ENCODE measurements at places on chromosomes 13 and 19.

- DNase-seq: peak; percentile 44
These were observed 2.9 kb upstream of the ZNF304 start for GRCh38 chr19:57348136-57348535.

DNA sequence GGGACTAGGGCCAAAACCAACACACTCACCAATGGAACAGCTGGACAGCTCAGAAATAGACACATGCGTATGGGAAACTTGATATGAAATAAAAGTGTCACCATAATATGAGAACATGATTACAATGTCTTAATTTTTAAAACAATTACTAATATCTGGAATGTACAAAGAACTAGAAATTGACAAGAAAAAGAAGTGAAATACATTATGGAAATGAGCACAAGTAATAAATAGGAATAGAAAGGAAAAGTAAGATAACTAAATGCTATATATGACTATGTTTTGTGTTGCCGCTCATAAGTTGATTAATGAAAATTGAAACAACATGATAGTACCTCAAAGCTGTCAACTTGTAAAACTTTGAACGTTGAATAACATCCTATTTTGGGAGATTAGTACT, 801.1 kb downstream of the SLITRK5 start:
- DNase-seq: no peak

- DNase-seq: no peak
These were observed 174.4 kb downstream of the NUFIP1 start for GRCh38 chr13:44814836-44815235.

GRCh38 chr19:49875857-49876421, 1.2 kb downstream of the AKT1S1 start:
- DNase-seq: peak; percentile 35

GRCh38 chr13:106491928-106492587, 43.4 kb downstream of the EFNB2 start:
- no peak for DNase-seq

GRCh38 chr13:35804901-35805300, 326.3 kb downstream of the DCLK1 start:
- no peak for DNase-seq

- no peak for DNase-seq
These were observed 164.7 kb downstream of the MTUS2 start for GRCh38 chr13:28984825-28985224.

DNA sequence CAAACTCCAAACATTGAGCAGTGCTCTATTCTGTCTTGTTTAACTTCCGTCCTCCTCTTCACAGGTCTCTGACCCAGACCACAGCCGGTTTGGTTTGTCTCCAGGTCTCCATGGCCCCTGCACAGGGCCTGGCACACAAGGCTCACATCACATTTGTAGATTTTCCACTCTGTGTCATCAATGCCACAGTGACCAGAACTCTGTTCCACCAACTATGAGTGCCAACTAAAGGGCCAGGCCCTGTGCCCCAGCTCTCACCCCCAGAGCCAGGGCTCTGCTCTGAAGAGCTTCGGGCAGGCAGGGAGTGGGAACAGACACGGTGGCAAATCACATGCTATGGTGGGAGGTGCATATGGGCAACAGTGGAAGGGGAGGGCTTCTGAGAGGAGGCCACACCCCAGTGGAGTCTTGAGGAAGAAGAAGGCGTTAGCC, 16.0 kb downstream of the SMG9 start:
- no peak for DNase-seq

DNA sequence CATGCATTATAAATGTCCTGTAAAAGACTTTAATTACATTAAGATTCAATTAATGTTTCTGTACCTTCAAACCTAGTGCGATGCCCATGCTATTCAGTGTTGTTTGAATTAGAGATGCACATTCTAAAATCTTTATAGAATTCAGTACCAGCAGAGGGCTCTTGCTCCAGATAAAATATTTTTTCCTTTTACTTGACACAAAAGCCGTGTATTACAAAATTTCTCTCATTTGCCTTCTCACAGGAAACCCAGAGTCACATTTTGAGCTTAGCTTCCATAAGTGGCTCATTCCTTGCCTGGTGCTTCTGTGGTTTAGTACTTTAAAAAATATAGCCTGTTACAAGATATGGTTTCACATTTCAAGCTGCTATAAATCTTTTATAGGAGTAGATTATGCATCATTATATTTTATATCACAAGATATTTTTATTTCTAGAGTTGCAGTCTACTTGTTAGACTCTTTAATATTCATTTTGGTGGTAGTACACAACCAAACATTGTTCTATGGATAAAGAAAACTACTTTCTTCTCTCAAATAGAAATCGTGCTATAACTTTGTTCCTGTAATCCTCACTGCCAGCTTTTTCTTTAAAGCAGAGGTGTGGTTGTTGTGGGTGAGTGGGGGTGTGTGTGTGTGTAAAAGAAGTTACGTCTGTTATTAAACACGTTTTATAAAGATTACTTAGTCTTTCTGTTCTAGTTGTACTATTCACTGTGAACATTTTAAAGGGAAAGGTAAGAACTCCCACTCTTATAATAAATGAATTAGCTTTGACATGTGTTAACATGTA, 101.4 kb downstream of the RNF17 start:
- no peak for DNase-seq

DNA sequence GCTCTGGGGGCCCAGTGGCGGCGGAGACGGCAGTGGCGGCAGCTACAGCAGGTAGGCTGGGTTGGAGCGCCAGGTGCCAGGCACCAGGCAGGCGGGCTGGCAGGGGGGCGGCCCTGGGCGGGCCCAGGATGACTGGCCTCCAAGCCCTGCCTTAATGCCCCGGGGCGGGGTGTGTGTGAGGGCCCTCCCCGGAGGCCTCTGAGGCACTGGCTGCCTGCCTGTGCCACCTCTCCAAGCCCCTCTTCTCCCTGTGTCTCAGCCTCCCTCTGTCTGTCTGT, at the start of gene KLK11:
Gene KLK11, minus strand, starts transcription at position 63 of the 278 bp plus-strand sequence. CDS start 985 bp downstream, outside the sequence.
- no peak for DNase-seq

GRCh38 chr19:58117841-58118575, 20.0 kb upstream of the ZSCAN18 start:
- DNase-seq: no peak

DNA sequence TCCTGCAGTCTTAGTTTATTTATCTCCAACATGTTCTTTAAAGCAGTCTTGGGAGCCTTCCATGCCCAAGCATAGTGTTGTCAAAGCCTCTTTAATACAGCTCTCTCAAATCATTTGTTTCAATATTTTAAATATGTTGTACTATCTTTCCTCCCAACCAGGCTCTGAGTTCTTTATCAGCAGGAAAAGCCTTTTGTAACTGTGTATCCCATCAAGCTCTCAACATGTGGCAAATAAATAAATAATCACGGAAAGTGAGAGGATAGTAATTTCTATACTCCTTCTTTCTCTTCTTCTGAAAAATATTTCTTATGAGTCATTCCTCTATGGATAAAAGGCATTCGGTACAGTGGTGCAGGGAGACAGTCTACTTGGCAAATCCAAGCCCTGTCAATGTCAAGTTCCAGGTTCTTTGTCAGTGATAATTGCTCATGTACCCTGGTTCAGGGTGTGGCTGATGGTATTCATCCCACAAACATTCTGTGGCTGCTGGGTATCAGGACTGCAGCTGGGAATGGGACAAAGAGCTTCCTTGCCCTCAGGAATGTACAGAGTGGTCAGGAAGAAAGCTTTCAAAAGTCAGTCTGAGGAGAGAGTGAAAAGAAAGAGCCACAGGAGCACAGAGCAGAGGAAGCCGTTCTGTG, 384.3 kb downstream of the EFNB2 start:
- DNase-seq: peak; percentile 91

DNA sequence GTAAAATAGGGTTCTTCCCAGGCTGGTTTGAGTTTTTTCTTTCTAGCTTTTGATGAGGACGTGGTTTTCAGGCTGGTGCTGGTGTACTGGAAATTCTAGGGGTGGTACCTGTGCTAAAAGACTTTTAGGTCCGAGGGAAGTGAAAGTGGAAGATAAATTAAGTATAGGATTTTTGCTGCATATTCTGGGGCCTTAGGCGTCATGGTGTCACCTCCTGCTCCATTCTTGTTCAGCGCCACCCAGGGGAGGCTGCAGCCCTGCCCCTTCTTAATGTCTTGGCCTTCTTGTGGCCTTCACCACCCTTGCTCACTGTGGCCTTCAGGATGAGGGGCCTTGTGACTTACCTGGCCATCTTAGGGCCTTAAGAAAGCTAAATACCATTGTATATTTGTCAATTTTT, 12.4 kb downstream of the ZNF552 start:
- DNase-seq: no peak

DNA sequence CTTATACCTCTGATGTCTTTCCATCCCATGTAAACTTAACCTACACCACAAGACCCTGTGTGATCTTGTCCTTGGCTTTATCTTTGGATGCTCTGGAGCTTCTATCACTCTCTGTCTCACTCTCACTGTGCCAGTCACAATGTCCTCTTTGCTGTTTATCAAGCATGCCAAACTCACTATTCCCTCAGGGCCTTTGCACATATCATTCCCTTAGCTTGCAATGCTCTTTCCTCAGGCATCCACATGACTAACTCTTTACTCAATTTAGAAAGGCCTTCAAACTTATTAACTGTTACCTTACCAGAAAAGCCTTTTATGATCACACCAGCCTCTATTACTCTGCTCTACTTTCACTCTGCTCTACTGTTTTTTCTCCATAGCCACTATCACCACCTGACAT, 354.1 kb downstream of the RFC3 start:
- DNase-seq: peak; percentile 4

GRCh38 chr13:64626105-64626504, 2604.0 kb downstream of the PCDH9 start:
- no peak for DNase-seq

- DNase-seq: no peak
These were observed 194.2 kb downstream of the POU4F1 start for GRCh38 chr13:78409172-78409571.

GRCh38 chr13:109481040-109481439, 305.3 kb downstream of the IRS2 start:
- no peak for DNase-seq

- no peak for DNase-seq
These were observed 913.2 kb downstream of the DIAPH3 start for GRCh38 chr13:59250336-59251189.

- DNase-seq: peak; percentile 86
These were observed 1.0 kb downstream of the FSTL3 start for GRCh38 chr19:677201-677600.

DNA sequence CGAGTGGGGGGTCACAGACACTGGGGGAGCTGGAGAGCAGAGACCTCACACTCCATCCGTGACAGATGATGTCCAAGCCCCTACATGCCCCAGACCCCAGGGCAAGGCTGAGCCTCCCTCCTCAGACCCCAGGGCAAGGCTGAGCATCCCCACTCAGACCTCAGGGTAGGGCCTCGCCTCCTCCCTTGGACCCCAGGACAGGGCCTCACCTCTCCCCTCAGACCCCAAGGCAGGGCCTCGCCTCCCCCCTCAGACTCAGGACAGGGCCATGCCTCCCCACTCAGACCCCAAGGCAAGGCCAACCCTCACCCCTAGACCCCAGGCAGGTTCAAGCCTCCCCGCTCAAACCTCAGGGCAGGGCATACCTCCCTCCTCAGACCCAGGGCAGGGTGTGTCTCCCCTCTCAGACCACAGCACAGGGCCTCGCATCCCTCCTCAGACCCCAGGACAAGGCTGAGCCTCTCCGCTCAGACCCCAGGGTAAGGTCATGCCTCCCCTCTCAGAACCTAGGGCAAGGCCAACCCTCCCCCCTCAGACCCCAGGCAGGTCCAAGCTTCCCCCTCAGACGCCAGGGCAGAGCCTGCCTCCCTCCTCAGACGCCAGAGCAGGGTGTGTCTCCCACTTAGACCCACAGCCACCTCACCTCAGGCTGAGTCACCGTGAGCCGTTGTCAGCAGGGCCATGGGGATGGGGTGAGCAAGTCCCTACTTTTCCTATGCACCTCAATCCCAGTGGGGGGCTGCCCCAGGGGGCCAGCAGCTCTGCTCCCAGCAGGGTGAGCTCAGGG, 1.7 kb upstream of the S1PR4 start:
- peak; percentile 82 for DNase-seq

- no peak for DNase-seq
These were observed 6.9 kb upstream of the CEACAM5 start for GRCh38 chr19:41701401-41702075.

DNA sequence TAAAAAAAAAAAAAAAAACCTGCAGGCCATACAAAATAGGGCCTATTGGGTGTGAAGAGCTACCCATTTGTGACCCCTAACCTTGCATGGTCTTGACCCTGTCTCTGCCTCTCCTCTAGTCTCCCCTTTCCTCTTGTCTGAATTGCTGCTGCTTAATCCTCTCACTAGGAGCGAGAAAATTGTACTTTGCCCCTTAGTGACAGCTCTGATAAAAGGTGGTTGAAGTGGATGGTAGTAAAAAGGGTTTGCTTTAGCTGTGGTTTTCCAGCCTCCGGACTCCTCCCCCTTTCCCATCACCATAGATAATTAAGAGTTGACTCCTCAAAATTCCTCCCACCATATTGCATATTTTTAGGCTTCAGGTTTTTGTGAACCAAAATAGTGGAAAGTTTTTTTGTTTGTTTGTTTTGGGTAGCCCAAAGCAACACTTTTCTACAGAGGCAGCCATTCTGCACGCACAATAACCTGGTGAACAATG, 23.5 kb downstream of the ACTN4 start:
- peak; percentile 48 for DNase-seq

DNA sequence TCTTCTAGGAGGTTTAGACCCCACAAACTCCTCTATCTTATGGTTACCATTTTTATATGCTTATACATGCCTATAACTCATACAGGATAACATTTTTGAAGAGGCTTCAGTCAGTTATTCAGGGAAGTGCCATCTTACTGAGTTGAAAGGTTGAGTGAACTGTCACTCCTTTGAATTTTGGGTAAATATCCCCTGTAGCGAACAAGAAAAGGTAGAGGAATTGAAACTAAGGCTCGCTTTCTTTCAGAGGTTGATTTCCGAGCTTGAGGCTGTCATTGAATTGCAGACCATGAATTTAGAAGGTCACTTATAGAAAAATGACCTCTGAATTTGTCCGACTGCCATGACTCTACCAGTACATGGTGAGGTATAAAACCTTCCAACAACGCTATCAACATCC, 35.1 kb downstream of the MICU2 start:
- DNase-seq: no peak

DNA sequence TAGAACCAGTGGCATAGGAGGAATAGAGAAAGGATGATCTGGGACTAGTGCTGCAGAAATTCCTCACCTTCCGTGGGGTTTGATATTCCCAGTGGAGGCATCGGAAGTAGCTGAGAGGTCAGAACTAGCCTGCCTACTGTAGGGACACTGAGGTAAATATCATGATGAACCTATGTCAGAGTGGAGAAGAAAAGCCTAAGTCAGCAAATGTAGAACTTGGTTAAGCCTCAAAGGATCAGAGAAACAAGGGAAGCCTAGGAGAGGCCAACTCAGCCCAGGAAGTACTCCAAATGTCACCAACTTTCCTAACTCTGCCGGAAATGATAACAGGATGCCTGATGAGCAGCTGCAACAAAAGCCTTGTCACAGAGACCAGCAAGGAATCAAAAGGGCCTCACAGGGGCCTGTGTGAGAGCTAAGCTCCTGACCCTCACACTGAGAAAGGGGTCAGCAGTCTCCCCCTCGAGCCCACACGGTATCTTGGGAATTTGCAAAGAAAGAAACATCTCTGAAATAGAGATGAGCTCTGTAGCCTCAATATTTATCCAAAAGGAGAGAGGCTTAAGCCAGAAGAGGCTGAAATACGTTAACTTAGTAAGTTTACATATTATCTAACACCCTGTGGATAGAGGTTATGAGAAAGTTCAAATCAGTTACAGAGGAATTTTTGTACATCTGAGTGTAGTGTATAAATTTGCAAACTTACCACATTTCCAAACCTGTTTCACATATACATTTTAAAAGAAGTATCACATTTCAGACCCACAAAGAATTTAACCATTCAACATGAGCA, 1064.3 kb downstream of the DIAPH3 start:
- no peak for DNase-seq

- no peak for DNase-seq
These were observed 382.4 kb downstream of the KCTD12 start for GRCh38 chr13:76503766-76504165.

GRCh38 chr19:49631014-49631588, 8.8 kb downstream of the RRAS start:
- DNase-seq: no peak
